Naive thymus-derived CD4-positive, alpha-beta T cell (primary cell): ENCODE measurements at places on chromosomes 3 and 15. TPM values are rescaled to one million over a fixed set of nuclear protein-coding genes. Genes with fewer than 3 reads are reported as not detected.

GLDN gene
- not detected for polyA plus RNA-seq

SOX14 gene
- not detected for polyA plus RNA-seq

DNA sequence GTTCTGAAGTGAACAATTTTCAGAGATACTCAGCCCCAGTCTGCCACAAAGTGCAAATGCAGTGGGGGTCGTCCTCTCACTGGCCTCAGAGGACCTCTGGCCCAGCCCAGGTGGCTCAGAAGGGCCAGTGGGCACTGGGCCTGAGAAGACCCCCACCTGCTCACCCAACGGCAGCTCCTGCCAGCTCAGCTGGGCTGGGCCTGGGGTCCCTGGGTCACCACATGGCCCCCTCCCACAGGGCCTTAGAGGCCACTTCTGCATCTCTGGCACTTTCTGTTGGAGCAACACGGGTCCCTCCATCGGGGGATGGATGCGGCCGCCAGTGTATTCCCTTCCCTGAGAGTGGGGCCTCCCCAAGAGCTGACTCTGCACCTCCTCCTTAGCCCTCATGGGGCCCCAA is 262.7 kb upstream of the KCNH8 start:
- no peak for DNase-seq
- no peaks in the 10 kb centered on the region for H3K27me3 ChIP-seq
- H3K4me3 ChIP-seq: no peak overlapping the region

DNA sequence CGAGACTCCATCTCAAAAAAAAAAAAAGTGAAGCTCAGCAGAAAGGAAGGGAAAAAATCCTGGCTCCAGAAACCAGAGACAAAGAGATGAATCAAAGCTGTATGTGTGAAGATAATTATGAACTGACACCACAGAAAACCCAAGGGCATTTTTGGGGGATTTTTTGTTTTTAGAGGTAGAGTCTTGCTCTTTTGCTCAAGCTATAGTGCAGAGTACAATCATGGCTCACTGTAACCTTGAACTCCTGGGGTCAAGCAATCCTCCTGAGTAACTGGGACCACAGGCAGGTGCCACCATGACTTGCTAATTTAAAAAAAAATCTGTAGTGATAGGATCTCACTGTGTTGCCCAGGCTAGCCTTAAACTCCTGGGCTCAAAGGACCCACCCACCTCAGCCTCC is 22.8 kb downstream of the HCLS1 start:
- H3K4me1 ChIP-seq: no peaks in the 10 kb centered on the region
- no peak overlapping the region for H3K4me3 ChIP-seq
- H3K27ac ChIP-seq: no peak overlapping the region
- no peak for DNase-seq

DNA sequence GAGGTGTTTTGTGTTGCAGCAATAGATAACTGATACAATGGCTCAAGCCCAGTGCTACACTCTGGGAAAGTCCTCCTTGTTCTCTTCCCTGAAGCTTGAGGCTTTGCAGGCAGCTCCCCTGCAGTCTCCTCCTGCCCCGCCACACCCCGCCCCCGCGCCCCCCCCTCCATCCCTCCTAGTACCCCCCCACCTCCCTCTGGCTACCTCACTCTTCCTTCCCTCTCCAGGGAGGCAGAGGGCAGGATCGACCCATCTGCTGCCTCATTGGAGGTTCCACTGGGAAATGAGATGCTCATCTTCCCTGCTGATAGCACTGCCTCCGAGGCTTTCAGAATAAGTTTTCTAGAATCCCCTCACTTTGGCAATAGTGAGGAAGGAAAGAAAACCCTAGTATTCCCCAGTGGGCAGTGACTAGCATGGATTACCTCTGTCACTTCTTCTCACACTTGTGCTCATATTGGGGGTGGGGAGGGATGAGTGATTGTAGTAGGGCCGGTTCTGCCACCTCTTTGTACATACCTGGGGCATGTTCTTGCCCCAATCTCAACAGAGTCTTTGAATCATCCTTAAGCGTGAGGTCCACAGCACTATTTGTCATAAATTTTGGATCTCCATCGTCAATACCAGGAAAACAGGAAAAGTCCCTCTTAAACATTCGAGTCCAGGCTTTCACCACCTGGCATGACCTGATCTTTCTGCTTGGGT is 16.3 kb upstream of the RAB7A start:
- no peaks in the 10 kb centered on the region for H3K36me3 ChIP-seq
- H3K27me3 ChIP-seq: no peaks in the 10 kb centered on the region
- H3K4me1 ChIP-seq: no peaks in the 10 kb centered on the region
